ENCODE measurements at places on chromosomes 11 and 22.

DNA sequence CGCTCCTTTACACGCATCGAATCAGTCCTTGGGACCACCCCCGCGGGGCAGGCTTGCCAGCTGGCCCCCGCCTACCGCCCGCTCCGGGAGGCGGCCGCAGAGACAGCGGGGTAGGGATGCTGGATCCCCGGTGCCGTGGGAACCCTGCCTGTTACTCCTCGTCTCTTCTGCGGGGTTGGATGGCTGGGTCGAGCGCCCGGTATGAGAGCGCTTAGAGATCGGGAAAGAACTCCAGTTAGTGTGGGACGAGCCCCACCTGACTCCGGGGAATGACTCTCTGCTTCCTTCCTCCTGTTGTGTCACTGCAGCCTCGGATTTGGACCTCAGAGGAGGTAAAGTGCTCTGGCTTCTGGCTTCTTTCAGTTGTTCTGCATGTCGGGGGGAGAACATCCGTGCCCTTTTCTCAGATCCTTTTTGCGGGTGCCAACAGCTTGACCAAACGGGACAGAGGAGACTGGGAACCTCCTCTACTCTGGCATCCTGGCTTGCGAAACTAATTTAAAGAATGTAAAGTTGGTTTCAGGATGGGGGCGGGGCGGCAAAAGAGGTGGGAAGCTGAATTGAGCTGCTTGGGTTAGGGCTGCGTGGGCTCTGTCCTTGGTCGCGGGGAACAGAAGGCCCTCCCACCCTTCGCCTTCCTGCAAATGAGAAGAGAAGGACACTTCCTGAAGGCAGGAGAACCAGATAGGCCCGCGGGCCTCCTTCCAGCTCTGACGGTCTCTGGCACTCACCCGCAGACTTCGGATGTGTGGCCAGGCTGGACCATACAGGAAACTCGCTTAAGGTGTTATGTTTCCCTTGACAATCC lies 938 bp downstream of the LAYN start:
- DNase-seq: no peak

DNA sequence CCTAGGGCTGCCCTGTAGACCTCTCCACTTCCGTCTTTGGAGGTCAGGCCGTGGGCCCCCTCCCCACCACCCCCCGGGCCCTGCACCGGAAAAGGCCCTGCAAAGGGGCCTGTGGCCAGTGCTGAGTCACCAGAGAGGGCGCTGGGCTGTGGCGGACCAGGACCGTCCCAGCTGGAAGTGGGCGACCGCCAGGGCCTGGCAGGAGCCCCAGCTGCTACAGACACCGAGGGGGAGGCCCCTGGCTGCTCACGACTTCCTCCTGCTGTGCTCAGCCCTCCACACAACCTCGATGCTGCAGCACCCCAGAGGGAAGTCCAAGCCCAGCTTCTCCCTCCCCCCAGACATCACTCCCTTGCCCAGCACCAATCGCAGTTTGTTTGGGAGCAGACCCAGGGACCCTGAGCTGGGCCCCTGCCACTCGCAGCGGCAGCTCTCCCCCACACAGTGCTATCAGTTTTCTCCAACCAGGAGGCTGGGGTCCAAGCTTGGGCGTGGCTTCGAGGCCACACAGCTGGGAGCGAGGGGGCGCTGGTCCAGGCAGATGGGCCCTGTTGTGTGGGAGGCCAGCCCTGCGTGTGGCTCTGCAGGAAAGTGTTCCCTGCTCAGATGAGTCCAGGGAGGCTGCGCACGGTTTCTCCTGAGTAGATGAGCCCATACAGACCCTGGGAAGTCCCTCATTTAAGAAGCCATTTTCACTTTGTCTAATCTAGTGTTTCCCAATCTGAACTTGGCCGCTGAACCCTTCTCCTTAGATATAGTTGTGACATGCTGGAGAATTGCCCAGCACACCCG lies 5.6 kb upstream of the SH3BP1 start:
- DNase-seq: peak; percentile 78

DNA sequence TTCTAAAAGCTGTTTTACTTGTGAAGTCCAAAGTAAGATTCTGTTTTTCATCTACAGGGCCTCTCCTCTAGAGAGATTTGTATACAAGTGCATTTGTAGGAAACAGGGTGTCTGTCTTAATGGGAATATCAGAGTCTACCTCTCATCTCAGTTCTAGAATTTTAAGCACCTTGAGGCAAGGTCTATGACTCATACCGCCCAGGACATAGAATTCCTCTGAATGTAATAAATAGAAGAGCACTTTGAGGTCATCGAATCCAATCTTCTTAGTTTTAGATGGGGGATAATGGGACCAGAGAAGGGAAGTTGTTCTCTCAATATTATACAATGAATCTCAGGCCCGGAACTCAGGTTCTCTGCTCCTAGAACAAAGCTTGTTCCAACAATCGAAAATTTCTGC lies 101.8 kb upstream of the TIMP3 start:
- DNase-seq: no peak

DNA sequence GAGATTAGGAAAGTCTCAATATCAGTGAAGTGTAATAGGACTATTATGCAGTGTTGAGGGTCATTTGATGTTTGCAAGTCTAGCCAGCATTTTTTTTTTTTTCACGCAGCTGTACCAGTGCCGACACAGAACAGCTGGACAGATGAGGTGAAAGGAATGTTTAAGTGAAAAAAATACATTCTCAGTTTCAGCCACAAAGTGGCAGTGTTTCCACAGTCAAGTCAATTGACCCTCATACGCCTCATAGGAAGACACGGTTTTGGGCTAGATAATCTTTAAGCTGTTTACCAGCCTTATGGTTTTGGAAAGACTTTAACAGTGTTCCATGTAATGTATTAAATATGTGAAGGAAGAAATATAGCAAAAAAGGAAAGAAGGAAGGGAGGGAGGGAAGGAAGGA lies 349.9 kb upstream of the ANO3 start:
- no peak for DNase-seq

DNA sequence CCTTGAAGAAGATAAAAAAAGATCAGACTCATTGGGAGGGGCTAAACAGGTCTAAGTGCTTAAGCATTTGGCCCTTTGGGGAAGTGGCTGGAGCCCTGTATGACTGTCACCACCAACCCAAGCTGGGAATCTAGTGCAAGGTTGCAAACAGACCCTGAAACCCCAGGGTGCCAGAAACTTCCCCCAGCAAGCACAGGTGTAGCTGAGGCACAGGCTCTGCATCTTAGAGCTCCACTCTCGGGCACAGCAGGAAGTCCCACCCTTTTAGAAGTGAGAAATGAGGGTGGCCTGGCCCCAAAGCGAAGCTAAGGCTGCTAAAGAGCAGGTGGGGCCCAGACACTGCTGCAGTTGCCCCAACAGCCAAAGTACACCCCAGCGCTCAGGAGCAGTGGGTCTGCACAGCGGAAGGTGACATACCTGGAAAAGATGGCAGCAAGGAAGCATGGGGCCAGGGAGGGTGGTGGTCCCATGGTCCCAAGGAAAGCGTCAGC lies 5.8 kb upstream of the KDM2A start:
- DNase-seq: peak; percentile 33

DNA sequence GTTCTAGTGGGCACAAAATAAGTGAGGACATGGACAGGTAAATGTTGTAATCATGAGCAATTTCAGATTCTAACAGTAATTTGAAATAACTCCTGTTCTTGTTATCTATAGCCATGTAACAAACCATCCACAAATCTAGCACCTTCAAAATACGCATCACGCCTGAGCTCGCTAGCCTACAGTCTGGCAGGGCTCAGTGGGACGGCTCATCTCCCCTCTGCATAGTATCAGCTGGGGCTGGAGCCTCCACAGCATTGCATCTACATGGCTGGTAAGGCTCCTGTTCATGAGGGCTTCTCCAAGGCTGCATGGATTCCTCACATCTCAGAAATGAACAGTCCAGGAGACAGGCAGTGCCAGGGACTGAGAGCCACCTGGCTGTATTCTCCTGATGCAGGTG lies 112.6 kb downstream of the KCNQ1 start:
- DNase-seq: no peak

GRCh38 chr11:95089620-95090542 lies at the start of gene ENDOD1:
TSS of gene ENDOD1 (plus strand) at chr11:95089846. CDS start at chr11:95089928, 82 bp downstream.
- peak; percentile 86 for DNase-seq

DNA sequence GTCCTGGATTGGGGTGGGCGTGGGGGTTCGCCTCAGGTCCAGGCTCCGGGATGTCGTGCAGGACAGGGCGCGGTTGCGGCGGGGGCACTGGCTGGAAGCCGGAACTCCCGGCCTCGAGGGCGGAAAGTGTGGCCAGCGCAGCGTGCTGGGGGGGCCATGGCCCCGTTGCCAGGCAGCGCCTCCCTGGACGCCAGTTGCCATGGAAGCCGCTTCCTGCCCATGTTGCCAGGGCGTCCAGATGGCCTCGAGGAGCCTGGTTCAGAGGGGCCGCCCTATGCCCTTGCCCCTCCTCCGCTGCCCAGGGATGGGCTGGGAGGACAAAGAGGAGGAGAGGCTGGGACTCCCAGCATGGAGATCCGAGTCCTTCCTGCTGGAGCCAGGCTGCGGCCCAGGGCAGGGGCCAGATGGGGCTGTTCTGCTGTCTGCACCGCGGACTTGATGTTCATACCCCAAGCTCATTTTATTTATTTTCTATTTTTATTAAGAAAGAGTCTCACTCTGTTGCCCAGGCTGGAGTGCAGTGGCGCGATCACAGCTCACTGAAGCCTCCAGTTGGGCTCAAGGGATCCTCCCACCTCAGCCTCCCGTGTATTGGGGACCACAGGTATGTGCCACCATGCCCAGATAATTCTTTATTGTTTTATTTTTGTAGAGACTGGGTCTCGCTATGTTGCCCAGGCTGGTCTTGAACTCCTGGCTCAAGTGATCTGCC lies 4.6 kb upstream of the CCDC188 start:
- peak; percentile 12 for DNase-seq

DNA sequence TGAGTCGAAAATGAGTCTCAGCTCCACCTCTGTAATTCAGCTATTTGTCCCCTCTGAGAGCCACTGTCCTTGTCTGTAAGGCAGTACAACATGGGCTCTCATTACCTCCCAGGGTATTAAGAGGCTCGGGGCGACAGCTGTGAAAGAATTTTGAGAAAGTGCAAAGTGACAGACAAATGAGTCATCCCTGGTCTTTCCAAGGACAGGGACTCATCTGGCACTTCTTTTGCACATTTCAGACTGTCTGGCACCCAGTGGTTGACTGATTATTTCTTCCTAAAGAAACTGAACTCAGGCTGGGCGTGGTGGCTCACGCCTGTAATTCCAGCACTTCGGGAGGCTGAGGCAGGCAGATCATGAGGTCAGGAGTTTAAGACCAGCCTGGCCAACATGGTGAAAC lies 62.1 kb upstream of the ARFGAP3 start:
- DNase-seq: peak; percentile 8

DNA sequence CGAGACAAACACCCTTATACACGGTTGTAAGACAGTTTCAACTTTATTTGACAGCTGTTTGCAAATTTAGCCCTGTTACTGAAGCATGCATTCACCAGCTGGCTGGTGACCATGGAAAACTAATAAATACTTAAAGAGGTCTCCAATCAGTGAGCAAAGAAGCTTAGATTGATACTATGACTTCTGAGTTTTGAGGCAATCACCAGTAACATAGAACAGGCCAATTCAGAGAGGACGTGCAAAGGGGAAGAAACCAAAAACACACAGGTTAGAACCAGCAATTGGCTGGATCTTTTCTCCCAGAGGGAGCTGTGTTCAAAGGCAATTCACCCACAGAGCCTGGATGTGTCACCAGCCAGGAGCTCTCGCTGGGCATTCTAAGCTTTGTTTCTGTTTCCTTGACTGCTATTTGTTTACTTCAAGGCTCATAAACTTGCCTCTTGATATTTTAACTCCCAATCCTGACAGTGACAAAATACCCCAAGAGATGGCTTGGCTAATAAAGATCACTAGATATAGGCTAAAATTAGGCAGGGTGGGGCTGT lies 113.6 kb upstream of the MTMR2 start:
- no peak for DNase-seq

GRCh38 chr22:50522806-50523438 lies 2.5 kb downstream of the SCO2 start:
- DNase-seq: no peak

DNA sequence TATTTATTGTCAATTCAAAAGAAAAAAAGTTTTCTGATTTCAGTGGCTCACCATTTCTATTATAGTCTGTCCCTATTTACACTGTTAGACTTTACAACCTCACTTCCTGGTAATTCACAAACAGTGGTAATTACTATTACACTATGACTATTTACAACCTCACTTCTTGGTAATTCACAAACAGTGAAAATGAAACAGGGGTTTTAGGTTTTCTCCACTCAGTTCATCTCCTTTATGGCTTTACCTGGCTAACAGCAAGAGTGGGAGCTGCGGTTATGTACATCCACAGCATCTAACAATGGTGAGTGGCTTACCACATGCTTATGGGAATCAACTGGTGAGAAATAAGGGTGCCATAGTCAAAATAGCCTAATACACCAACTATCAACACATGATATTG lies 166.4 kb downstream of the CASP12 start:
- no peak for DNase-seq

DNA sequence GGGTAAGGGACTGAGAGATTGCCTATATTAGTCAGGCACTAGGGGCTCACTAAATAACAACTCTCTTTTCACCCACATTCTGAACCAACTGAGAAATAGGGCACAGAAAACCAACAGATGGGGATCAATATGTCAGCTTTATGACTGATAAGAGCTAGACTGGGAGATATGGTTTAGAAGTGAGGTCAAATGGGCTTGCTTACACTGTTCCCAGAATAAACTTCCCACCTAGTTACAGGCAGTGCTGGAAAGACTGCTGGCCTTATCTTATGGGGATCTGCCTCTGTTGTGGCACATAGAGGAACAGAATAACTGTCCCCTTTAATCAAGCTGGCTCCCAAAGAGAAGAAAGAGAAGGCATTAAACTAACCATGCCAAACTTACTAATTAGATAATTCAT lies 10.6 kb upstream of the RRAS2 start:
- no peak for DNase-seq

DNA sequence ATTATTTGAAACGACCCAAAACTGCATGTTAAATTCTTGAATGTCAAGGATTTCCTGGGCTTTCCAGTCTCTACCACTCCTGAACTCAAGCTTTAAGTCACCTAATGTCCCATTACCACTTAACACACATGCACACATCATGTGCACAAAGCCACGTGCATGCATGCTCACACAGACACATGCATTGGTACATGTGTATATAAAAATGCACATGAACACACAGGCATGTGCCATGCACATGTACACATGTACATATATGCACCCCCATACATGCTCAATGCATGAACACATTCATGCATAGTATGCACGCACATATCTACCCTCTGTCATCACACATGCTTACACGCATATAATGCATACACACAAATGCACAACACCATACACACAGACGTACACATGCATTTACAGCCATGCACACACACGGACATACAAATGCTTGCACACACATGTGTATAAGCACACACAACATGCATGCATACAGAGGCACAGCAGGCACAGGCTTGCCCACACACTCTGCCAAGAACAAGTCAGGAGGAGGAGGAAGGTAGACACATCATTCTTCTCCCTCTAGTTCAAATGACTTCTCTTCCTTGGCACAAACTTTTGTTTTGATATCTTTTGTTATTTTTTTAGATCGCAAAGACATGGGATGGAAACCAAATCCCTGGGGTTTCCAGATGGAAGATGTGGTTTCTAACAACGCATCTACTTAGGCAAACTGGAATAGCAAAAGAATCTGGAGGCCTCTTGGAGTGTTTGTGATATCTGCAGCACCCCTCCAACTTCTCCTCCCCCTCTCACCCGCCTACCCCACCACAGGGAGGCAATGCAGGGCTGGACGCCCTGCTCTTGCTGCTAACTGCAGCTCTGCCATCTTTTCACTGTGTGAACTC lies 24.6 kb downstream of the RASD2 start:
- DNase-seq: no peak

- DNase-seq: no peak
Measured at GRCh38 chr22:47367107-47367690, 604.7 kb downstream of the TBC1D22A start.

- no peak for DNase-seq
Measured at GRCh38 chr11:35009944-35010342, 93.5 kb downstream of the PDHX start.

GRCh38 chr11:2999464-2999998 lies 7.4 kb upstream of the NAP1L4 start:
- no peak for DNase-seq
